ENCODE measurements at places on chromosomes 13 and 19. TPM values are rescaled to one million over a fixed set of nuclear protein-coding genes. Genes with fewer than 3 reads are reported as not detected.

Gene CRX
- total RNA-seq, result not detected

Gene RGS9BP
- 1.0 TPM for total RNA-seq

Gene ZNF431
- total RNA-seq, result 5.9 TPM

Gene NTN5
- total RNA-seq, result not detected

Gene F10
- 0.05 TPM for total RNA-seq

Gene EDDM13
- not detected for total RNA-seq

Gene SPTBN4
- 1.3 TPM for total RNA-seq

Gene VSTM2B
- not detected for total RNA-seq

Gene PALM
- total RNA-seq, result 0.13 TPM

Gene THOP1
- total RNA-seq, result 308 TPM

Gene PSG7
- total RNA-seq, result not detected

Gene PRKCG
- 0.05 TPM for total RNA-seq

Gene IL12RB1
- total RNA-seq, result not detected

Gene NLRP11
- not detected for total RNA-seq

DNA sequence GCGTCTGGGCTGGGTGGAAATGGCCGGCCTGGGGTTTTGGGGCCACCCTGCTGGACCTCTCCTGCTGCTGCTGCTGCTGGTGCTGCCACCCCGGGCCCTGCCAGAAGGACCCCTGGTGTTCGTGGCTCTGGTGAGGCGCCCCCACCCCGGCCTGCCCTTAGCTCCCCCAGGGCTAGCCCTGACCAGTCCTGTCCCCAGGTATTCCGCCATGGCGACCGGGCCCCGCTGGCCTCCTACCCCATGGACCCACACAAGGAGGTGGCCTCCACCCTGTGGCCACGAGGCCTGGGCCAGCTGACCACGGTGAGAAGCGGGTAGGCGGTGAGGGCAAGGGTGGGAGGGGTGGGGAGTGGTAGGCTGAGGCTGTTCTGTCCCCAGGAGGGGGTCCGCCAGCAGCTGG is at the start of gene ACP4:
TSS of gene ACP4 (plus strand) at position 20 of the 400 bp plus-strand sequence. CDS start at position 20, 0 bp downstream.
- DNase-seq, result no peak

DNA sequence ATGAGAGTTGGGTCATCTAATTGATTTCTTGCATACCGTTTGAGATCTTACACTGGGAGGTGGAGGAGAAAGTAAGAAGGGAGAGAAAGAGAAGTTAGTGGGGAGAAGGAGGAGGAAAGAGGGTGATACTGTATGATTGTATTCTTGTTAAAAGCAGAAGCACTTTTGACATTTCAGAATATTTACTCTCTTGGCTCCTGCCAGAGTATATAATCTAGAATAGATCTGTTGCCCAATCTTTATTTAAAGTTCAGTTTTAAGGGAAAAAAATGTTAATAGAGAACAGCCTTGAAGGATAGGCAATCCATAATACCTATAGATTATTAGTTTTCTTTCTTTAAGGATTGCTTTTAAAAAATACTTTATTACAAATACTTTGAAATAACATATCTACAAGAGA is 41.5 kb downstream of the PDS5B start:
- DNase-seq, result no peak

DNA sequence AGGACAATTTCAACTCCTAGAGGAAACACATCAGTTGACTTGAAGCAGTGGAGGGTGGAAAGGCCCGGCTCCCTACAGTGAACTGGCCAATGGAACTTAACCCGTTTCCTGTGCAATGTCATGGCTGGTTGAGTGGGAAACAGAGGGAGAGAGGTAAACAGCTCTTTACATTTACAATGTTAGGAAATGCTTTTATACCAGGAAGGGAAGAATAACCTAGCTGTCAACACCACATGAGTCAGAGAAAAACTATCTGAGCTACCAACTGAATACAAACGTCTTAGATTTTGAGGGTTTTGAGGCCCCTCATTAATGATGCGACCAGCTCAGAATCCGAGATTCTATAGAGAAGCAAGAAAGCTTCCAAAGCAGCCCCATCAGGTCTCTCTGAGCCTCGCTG is 36.7 kb downstream of the CARD8 start:
- no peak for DNase-seq

GRCh38 chr13:107241381-107241780 is 673.4 kb upstream of the ARGLU1 start:
- no peak for DNase-seq

DNA sequence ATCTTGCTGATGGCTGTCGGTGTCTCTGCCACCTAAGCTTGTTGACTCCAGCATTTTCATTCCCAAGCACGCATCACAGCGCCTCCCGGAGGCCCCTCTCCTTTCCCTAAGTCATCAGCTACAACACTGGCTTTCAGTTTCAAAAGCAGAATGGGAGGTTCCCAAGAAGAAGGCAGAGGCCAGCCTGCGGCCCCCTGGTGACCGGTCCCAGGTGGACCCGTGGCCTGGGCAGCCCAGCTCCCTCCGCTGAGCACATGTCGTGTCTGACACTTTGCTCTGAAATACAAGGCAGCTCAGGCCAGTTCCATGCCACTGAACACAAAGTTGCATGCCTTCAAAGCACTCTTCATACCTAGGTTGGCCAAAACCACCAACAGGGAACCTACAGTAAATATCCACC is 8.5 kb downstream of the MLLT1 start:
- no peak for DNase-seq

- DNase-seq, result no peak
These were observed 109.2 kb downstream of the FNDC3A start for GRCh38 chr13:49084961-49085360.

DNA sequence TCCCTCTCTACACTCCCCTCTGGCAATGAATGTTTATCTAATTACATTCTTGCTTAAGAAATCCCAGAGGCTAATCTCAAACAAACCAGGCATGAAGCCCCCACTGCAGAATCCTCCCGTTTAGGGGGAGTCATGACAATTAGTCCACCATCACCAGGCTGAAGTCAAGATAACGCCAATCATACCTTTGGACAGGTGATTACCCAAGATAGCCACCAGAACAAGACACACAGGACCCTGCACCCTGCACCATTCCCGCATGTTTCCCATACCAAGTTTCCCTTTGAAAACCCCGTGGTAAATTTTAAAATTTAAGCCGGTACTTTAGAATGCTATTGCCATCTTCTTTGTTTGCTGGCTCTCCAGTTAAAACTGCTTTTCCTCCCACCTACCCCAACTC is 64.8 kb upstream of the XPO4 start:
- DNase-seq, result no peak

GRCh38 chr13:96844616-96845015 is 149.7 kb downstream of the OXGR1 start:
- DNase-seq, result no peak

GRCh38 chr13:22143671-22144070 is 472.8 kb downstream of the FGF9 start:
- no peak for DNase-seq

- DNase-seq, result no peak
These were observed 18.2 kb downstream of the CRX start for GRCh38 chr19:47839913-47840312.

DNA sequence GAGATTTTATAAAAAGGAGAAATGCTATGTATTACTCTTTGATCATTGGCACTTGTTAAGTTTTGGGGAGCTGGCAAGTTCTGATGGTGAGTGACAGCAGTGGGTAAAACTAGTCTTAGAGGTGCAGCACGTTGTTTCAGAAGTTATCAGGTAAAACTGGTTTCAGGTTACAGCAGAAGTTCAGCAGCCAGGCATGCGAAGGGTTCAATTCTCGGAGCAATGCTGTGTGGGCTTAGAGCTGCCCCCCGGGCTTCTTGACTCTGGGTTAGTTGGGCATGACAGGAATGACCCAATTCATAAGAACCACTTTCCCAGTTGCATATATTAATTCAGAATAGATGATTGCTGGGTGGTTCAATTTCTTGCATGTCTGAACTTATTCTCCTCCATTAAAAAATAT is 34.8 kb downstream of the ING1 start:
- no peak for DNase-seq

GRCh38 chr19:50639121-50640112 is at the start of gene SYT3:
Gene SYT3 (minus strand): TSS chr19:50639881. CDS start chr19:50637411, 2,470 bp downstream.
- DNase-seq, result no peak

DNA sequence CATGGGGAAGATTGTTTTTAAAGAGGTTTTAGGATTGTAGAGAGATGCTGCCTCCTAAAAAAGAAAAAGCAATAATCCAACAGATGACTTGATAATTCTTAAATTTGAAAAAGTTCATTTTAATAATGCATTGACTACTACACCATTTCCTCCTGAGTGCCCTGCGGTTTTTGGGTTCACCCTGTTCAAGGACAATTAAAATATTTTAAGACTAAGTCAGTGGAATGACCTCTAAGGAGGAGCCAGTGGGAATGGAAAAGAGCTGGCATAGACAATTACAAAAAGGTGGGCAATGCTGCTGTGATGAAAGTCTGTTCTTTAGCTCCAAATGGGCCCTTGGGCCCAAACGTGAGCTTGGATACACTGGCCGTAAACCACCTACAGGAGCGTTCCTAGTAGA is 217.8 kb downstream of the LHFPL6 start:
- DNase-seq, result no peak

- no peak for DNase-seq
These were observed 438.0 kb downstream of the OLFM4 start for GRCh38 chr13:53466576-53466975.

DNA sequence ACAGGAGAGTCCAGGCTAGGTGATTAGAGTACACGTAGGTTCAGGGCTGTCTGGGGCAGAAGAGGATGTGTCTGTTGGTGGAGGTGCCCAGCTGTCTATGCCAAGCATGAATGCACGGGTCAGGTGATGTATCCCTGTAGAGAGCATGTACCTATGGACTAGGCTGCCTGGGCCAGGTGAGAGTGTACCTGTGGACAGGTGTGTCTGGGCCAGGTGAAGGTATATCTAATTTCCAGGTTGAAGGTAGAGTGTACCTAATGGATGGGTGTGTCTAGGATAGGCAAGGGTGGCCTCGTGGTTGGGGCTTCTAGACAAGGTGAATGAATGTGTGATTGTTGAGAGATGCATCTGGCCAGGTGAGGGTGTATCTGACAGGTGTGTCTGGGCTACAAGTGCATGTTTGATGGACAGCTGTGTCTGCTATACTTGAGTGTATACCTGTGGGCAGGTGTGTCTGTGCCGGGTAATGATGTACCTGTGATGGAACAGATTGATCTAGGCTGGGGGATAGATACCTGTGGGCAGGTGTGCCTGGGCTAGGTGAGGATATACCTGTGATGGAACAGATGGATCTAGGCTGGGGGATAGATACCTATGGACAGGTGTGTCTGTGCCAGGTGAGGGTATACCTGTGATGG is 15.5 kb upstream of the ZNF414 start:
- DNase-seq, result no peak

GRCh38 chr19:38708413-38709024 is 35.8 kb downstream of the CAPN12 start:
- no peak for DNase-seq

DNA sequence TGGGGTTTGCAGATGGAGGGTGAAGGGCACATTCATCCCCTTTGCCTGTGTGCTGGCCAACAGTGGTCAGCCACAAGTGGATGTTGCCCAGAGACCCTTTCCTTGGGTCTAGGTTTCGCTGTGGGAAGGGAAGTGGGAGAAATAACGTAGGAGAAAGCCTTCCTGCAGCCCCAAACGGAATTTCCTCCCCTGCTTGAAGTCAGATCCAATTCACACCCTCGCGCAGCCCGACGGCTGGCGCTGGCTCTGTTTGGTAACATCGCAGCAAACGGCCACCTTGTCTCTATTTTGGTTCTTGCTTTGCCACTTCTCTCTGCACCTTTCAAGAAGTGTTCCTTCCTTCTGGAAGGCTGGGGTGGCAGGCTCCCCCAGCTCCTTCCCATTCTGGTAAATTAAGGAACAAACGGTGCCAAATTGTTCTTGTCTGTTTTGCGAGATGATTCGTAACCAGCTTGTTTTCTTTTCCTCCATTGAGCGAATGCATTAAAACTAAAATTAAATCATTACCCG is 45.4 kb downstream of the CHST8 start:
- DNase-seq, result no peak

GRCh38 chr19:15934332-15935078 is at the start of gene CYP4F11:
Gene CYP4F11 (minus strand): TSS chr19:15934529. CDS start chr19:15934408, 121 bp downstream.
- peak; percentile 35 for DNase-seq

DNA sequence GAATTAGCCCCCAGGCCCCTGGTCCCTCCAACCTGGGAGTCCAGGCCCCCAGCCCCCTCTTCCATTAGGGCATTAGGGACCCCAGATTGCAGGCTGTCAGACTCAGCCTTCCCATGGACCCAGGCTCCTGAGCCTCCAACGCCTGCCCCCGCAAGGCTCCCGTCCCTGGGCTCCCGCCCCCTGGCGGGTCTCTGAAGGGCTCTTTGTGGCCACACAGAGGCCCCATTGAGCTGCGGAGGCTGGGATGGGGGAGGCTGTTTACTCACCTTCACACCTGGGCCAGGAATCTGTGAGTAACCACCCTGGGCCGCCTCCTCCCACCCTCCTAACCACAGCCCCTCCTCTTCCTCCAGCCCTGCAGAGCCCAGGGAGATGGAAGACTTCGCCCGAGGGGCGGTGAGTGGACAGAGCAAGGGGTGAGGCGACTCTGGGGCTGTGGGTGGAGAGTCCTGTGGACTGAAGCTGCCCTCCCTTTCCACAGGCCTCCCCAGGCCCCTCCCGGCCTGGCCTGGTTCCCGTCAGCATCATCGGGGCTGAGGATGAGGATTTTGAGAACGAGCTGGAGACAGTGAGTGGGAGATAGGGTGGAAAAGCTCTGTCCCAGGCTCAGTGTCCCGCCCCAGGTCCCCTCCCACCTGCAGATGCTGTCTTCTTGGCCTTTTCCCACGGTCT is 4.9 kb downstream of the ARHGEF1 start:
- DNase-seq, result peak; percentile 100

GRCh38 chr19:34171539-34171876 is 796 bp upstream of the LSM14A start:
- no peak for DNase-seq

DNA sequence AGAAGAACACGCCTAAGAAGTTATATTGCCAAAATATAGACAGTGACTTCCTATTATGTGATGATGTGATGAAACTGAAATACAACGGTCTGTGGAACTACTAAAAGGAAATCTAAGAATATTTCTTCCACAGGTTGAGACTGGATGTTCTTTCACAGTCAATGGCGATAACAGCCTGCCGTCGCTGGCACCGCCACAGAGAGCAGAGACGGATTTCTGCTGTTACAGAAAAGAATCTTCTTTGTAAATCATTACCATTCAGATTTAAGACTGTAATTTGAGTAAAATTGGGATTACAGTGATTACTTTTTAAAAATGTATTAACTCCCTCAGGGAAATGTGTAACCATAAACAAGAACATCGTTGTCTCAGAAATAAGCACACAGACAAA is 100.8 kb downstream of the TUBGCP3 start:
- DNase-seq, result no peak

- DNase-seq, result no peak
These were observed 2815.8 kb downstream of the PCDH9 start for GRCh38 chr13:64414381-64414780.

All from HT-29 (cell line).